Activated CD4-positive, alpha-beta memory T cell treated with anti-CD3 and anti-CD28 coated beads, Interleukin-2, amount 10 ng/mL, durations not matched to agents 7 days and 5 days (primary cell): ENCODE measurements at places on chromosomes 2 and 18. TPM values are rescaled to one million over a fixed set of nuclear protein-coding genes. Genes with fewer than 3 reads are reported as not detected.

DNA sequence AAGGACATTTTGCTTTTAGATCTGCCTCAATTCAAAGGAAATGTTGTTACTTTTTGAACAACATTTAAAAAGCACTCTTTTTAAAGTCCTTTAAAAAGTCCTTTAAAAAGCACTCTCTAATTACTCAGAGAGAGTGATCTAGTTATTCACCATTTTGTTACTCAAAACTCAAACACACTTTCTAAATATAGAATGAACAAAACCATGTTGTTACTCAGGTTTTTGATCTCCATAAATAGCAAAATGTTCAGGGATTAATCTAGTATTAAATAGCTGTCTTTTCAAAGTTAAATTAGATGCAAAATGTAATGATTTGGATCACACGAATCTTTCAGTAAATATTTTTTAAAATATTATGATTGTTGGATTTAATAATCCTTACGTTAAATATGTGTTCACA, 143.5 kb upstream of the BOD1L2 start:
- no peak overlapping the region for H3K27ac ChIP-seq
- H3K36me3 ChIP-seq = peaks cover 6% of the 10 kb centered on the region
- no peak overlapping the region for H3K4me3 ChIP-seq
- H3K4me1 ChIP-seq = peaks cover 28% of the 10 kb centered on the region
- H3K27me3 ChIP-seq = no peaks in the 10 kb centered on the region
- no peak for DNase-seq

DNA sequence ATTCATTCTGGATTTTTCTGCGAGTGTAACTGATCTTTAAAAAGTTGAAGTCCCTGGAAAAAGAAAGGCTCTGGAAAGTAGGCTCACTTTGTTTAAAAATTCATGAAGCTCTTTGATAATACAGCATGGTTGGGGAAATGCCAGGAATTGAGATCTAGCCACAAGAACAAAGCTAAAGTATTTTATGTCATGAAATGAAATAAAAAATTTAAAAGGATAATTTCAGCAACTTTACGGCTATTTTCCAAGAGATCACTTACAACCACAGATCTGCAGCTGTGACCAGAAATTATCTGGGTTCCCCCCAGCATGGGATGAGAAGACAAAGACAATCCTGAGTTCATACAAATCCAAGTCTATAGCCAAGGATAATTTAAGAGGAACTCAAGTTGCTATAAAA, 25.3 kb upstream of the RFX8 start:
- no peak overlapping the region for H3K4me3 ChIP-seq
- no peaks in the 10 kb centered on the region for H3K36me3 ChIP-seq
- no peak overlapping the region for H3K27ac ChIP-seq
- no peaks in the 10 kb centered on the region for H3K27me3 ChIP-seq
- no peak for DNase-seq

- DNase-seq = no peak
- H3K27ac ChIP-seq = no peak overlapping the region
- no peaks in the 10 kb centered on the region for H3K4me1 ChIP-seq
- H3K36me3 ChIP-seq = no peaks in the 10 kb centered on the region
- peaks cover 11% of the 10 kb centered on the region for H3K27me3 ChIP-seq
These were observed 88.5 kb upstream of the UXS1 start for GRCh38 chr2:106282462-106283170.

- H3K4me3 ChIP-seq = peak overlapping the region; percentile 91
- peaks cover 32% of the 10 kb centered on the region for H3K4me1 ChIP-seq
- H3K27me3 ChIP-seq = peaks cover 19% of the 10 kb centered on the region
These were observed 1.8 kb downstream of the PKP4 start for GRCh38 chr2:158458617-158458920.

- no peaks in the 10 kb centered on the region for H3K27me3 ChIP-seq
- H3K4me3 ChIP-seq = no peak overlapping the region
- H3K27ac ChIP-seq = no peak overlapping the region
- H3K4me1 ChIP-seq = peaks cover 23% of the 10 kb centered on the region
These were observed 63.6 kb downstream of the TRABD2A start for GRCh38 chr2:84817239-84817655.

- H3K4me3 ChIP-seq = no peak overlapping the region
- H3K27ac ChIP-seq = no peak overlapping the region
- no peak for DNase-seq
- H3K27me3 ChIP-seq = no peaks in the 10 kb centered on the region
- H3K36me3 ChIP-seq = no peaks in the 10 kb centered on the region
These were observed 55.7 kb downstream of the LRRFIP1 start for GRCh38 chr2:237682856-237683670.

GALNT5 gene
- not detected for total RNA-seq

REEP1 gene
- not detected for total RNA-seq
